ENCODE measurements at places on chromosomes 3 and 15. TPM values are rescaled to one million over a fixed set of nuclear protein-coding genes. Genes with fewer than 3 reads are reported as not detected.
A peak's percentile ranks its signal among the peaks of the same experiment; 100 is the strongest.

- H3K27ac ChIP-seq, result no peak overlapping the region
- DNase-seq, result no peak
- no peaks in the 10 kb centered on the region for H3K4me1 ChIP-seq
- no peaks in the 10 kb centered on the region for H3K36me3 ChIP-seq
Measured at GRCh38 chr15:83578691-83579090, 75.2 kb upstream of the ADAMTSL3 start.

- no peak overlapping the region for H3K27ac ChIP-seq
- no peaks in the 10 kb centered on the region for H3K4me1 ChIP-seq
- no peak overlapping the region for H3K4me3 ChIP-seq
- H3K36me3 ChIP-seq, result no peaks in the 10 kb centered on the region
Measured at GRCh38 chr15:85515212-85515611, 134.8 kb downstream of the AKAP13 start.

- DNase-seq, result no peak
- no peaks in the 10 kb centered on the region for H3K27me3 ChIP-seq
- peaks cover 5% of the 10 kb centered on the region for H3K36me3 ChIP-seq
- H3K27ac ChIP-seq, result peak overlapping the region; percentile 67
- H3K4me1 ChIP-seq, result no peaks in the 10 kb centered on the region
Measured at GRCh38 chr15:74172701-74173379, 670 bp upstream of the ISLR start.

DNA sequence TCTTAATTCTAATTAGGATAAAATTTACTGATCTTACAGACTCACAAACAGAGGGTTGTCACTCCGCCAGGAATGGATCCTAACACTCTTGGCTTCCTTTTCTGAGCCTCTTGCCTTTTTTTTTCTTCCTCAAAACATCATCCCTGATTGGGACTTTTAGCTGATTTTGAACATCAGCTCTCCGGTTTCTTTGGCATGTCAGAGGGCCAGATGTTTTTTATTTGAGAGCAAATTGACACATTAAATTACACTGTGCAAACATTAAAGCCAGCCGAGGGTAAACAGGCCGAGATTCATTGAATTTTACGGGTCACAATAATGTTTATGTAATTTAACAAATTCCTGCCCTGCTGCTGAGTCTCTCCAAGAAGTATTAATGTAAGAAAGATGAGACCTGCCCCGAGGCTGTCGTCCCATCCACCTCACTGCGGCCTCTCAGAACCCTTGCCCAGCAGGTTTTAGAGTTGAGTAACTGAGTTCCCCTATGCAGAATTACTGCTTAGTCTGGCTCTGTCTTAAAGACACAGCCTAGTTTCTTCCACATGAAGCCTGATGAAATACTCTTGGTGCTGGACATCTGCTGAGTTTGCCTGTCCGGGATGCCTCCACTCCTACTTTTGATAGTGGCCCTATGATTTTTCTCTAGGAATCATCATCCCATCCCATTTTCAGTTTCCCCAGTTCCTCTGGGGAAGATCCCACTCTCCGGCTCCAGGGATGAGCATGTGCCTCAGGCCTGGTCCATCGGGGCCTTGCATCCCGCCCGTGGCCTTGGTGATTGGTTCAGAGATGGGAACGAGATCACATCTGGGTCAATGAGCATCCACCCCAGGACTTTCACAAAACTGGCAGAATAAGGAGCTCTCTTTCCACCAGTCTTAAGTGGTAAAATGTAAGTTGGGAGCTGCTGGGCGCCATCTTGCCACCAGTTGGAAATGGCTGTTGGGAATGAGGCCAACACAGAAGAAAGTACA is 226.6 kb upstream of the TLE3 start:
- peaks cover 3% of the 10 kb centered on the region for H3K4me1 ChIP-seq
- H3K27ac ChIP-seq, result no peak overlapping the region
- no peaks in the 10 kb centered on the region for H3K27me3 ChIP-seq
- no peak overlapping the region for H3K4me3 ChIP-seq
- H3K36me3 ChIP-seq, result no peaks in the 10 kb centered on the region
- DNase-seq, result no peak

DNA sequence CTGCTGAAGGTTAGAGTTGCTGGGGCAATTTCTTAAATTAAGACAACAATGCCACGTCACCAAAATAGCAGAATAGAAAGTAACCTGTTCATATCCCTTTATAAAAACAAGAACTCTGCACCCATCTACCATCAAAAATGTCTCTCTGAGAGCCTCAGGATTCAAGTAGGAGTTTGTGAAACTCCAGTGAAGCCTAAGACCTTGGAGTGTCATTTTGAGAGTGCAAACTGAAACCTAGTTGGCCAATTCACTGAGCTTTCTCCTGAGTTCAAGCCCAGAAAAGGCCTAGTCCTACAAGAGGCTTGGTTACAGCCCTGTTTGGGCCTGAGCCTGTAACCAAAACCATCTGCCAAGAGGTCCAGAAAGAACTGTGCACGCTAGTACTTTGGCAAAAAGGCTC is 335.1 kb downstream of the EFHB start:
- H3K27me3 ChIP-seq, result no peaks in the 10 kb centered on the region
- H3K4me3 ChIP-seq, result no peak overlapping the region

GRCh38 chr15:68651916-68652525 is 73.2 kb downstream of the CORO2B start:
- H3K4me1 ChIP-seq, result no peaks in the 10 kb centered on the region
- H3K36me3 ChIP-seq, result no peaks in the 10 kb centered on the region
- no peak overlapping the region for H3K4me3 ChIP-seq
- H3K27ac ChIP-seq, result no peak overlapping the region
- peak; percentile 8 for DNase-seq

- peaks cover 5% of the 10 kb centered on the region for H3K36me3 ChIP-seq
- peak; percentile 75 for DNase-seq
- peak overlapping the region; percentile 9 for H3K27ac ChIP-seq
- no peak overlapping the region for H3K4me3 ChIP-seq
- H3K27me3 ChIP-seq, result no peaks in the 10 kb centered on the region
Measured at GRCh38 chr3:42517117-42517516, 14.7 kb downstream of the VIPR1 start.

Gene SI
- 551 TPM for polyA plus RNA-seq

Gene SCN11A
- polyA plus RNA-seq, result 0.32 TPM

All from small intestine (tissue), 16 donors.